ENCODE measurements at places on chromosomes 13 and 19. TPM values are rescaled to one million over a fixed set of nuclear protein-coding genes. Genes with fewer than 3 reads are reported as not detected.
A peak's percentile ranks its signal among the peaks of the same experiment; 100 is the strongest.

ZNF471 gene
- polyA plus RNA-seq, result 17.5 TPM

TTC9B gene
- not detected for polyA plus RNA-seq

GAS6 gene
- 24.7 TPM for polyA plus RNA-seq

NKPD1 gene
- polyA plus RNA-seq, result 0.11 TPM

ZNF544 gene
- 33.8 TPM for polyA plus RNA-seq

SMAD9 gene
- polyA plus RNA-seq, result 30.6 TPM

DNA sequence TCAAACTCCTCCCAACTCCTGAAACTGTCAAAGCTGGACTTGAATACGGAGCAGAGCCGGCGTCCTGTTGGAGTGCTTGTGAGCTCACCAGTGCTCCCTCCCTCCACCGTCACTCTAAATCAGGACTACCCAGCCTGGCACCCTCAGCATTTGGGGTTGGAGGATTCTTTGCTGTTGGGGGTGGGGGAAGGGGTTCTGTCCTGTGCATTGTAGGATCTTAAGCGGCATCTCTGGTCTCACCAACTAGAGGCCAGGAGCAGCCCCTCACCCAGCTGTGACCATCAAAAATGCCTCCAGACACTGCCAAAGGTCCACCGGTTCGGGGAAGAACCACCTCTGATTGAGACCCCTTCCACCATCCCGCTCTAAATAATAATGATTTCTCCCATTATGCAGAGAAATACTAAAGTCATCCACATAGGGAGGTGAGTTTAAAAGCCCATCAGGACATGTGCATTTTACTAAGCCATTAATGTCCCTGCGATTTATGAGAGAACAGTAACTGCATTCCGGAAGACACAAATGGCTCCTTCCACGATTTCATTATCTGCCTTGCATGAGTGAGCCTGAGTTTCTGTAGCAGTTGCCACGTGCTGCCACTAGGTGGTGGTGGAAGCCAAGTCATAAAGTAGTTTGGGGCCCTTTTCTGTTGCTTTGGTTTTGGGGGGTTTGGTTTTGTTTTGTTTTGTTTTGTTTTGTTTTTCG, 16.1 kb upstream of the USP29 start:
- peak; percentile 75 for DNase-seq

DNA sequence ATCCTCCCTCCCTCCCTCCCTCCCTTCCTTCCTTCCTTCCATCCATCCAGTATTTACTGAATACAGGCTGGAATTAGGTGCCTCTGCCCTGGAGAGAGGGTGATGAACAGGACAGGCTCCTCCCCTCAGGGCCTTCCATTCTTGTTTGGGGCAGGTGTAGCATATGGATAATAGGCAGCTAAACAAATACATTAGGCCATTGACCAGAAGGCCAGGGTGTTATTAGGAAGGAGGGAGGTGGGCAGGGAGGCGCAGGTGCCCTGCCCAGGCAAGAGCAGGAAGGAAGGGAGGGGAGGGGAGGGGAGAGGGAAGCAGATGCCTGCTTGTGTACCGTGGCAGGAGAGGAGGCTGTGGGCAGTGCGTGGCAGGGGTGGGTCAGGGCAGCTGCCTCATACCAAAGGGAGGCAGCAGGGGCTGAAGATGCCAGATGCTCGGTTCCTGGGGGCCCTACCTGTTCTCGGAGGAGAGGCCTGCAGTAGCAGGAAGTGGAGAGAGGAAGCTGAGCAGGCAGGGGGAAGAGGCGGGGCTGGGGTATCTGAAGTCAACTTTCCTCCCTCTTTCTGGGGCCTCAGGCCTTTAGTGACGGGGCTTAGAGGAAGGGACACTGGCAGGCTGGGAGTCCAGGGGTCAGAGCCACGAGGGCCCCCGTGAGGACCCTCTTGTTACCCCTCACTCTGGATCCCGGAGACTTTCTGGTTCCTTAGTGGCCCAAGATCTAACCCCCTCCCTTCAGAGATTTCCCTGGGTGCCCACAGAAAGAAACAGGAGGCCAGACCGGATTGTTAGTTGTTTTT, at the start of gene RINL:
TSS of gene RINL (minus strand) at position 495 of the 794 bp plus-strand sequence. CDS start 1,533 bp downstream, outside the sequence.
- no peak for DNase-seq

DNA sequence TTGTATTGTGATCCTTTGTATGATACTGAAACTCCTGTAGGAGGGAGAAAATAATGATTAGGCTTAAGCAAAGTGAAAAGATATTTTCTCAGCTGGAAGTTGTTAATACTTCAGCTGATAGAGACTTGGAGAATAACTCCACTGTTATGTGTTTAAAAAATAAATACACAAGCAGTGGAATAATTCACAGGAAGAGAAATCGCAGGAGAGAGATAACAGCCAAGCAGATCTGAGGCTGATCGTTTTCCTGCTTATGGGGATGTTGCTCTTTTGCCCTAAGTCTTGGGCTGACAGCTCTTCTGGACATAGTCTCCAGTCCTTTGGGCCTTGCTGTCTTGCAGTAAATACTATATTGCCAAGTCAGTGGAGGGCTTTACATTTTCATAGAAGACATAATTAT, 93.3 kb downstream of the OLFM4 start:
- DNase-seq, result no peak

DNA sequence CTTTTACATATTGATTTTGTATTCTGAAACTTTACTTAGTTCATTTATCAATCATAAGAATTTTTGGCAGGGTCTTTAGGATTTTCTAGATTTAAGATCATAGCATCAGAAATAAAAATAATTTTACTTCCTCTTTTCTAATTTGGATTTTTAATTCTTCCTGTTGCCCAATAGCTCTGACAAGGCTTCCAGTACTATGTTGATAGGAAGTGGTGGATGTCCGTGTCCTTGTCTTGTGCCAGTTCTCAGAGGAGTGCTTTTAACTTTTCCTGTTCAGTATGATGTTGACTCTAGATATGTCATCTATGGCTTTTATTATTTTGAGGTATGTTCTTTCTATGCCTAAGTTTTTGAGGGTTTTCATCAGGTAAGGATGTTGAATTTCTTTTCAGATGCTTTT, 7.7 kb upstream of the KIR2DL4 start:
- DNase-seq, result no peak

DNA sequence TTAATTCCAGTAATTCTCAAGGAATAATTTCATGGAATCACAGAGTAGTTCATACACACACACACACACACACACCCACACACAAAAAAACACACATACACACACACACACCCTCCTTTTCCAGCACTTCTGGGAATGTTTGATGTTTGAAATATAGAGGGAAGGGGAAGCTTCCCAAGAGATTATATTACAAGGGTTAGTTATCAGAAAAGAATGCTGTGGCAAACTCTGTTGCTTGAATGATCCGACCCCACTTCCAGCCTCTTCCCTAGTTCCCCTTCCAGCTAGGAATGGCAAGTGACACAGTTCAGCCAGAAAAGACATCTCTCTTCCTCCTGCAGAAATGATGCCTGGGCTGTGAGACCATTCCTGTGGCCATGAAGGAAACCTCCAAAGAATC, 49.9 kb downstream of the KCTD12 start:
- DNase-seq, result no peak

DNA sequence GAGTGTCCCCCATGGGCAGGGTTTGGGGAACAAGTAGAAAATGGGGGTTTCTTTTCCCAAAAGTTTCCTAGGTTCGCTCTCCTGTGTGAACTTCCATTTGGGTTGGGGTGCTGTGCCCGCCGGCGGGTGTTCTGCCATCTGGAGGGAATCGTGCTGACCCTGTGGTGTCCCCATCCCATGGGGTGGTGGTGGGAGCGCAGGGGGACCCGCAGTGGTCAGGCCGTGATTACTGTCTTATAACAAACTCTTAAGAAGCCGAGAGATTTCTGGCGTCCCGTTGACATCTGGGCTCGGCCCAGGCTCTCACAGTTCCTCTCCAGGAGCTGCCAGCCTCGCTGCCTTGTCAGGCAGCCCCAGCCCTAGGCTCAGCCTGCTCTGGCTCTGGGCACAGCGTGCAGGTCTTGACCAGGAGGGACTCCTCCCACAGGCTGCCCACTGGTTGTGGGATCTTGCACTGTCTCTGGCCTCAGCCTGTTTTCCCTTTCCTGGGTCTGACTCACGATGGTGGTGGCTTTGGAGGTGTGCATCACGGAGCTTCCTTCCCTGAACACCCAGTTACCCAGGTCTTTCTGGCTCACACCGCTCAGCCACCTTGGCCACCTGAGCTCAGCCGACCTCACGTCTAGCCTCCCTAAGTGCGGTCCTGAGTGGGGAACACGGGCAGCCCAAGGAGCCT, 34.5 kb downstream of the PLEKHJ1 start:
- DNase-seq, result no peak

GRCh38 chr13:51380269-51380668, 40.8 kb downstream of the SERPINE3 start:
- no peak for DNase-seq

- no peak for DNase-seq
These were observed 5.2 kb downstream of the DOCK9 start for GRCh38 chr13:98972627-98973026.

- no peak for DNase-seq
These were observed 487.1 kb downstream of the SLITRK6 start for GRCh38 chr13:85312071-85312470.

DNA sequence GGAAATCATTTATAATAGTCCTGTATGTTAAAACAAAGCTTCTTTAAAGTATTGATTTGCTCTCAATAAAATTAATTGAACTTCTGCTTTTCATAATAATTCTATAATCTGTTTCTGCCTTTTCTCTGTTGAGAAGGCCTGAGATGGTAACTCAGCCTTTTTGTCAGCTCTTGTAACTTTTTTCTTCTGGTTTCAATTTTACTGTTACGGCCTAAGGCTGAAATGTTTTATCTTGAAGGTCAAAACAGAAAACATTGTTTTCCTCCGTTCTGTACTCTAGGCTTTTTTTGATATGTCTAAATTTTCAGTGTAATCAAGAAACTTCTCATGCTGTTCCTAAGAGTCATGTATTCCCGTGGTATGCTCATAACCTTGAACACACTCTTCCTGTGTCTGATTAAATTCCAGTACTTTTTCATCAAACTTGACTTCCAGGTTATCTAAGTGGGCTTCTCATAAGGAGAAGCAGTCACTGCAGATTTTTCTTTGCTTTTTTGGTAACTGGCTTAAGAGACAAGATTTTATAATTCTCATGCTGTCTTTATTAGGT, 7.6 kb upstream of the NAXD start:
- DNase-seq, result no peak
